ENCODE measurements at places on chromosomes 2 and 18.

DNA sequence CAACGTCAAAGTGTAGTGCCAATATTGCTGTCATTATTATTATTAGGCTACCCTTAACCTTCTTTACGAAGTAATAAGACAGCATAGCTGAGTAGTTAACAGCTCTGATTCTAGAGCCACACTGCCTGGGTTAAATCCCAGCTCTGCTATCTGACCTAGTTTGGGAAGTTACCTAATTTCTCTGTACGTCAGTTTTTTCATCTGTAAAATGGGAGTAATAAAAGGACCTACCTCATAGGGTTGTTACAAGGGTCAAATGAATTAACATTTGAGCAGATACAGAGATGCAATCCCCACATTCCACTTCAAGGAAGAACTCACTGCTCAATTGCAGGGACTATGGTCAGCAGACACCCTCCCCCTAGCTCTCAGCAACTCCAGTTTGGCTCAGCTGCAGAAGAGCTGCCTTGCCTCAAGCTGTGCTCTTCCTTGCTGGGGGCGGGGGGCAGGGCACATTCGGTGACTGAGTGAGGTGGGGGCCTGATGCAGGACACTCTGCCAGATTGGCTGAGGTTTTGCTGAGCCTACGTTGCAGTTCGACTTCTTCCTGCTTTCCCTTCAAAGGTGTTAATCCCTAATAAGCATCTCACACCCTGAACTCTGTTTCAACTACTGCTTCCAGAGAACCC is 11.0 kb upstream of the LGALSL start:
- no peak for DNase-seq

DNA sequence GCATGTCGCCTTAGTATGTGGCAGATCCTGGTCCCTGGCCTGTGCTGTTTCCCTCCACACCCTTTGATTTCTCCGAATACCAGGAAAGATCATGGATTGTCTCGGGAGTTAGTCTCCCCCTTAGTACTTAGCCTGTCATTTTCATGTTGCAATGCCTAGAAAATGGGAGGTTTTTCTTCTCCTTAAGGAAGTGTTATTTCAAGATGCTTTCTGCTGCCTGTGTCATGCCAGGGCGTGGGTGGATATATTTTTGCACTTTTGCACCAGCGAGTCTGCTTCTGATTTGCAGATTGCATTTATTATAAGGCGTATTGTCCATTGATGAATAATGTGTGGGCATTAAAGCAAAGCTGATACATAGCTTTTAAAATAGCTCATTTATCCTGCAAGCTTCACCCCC is 223.5 kb downstream of the NEDD4L start:
- no peak for DNase-seq

GRCh38 chr18:53135654-53136053 is 795.7 kb downstream of the DCC start:
- no peak for DNase-seq

- no peak for DNase-seq
Measured at GRCh38 chr18:21741312-21741561, 645 bp downstream of the MIB1 start.

DNA sequence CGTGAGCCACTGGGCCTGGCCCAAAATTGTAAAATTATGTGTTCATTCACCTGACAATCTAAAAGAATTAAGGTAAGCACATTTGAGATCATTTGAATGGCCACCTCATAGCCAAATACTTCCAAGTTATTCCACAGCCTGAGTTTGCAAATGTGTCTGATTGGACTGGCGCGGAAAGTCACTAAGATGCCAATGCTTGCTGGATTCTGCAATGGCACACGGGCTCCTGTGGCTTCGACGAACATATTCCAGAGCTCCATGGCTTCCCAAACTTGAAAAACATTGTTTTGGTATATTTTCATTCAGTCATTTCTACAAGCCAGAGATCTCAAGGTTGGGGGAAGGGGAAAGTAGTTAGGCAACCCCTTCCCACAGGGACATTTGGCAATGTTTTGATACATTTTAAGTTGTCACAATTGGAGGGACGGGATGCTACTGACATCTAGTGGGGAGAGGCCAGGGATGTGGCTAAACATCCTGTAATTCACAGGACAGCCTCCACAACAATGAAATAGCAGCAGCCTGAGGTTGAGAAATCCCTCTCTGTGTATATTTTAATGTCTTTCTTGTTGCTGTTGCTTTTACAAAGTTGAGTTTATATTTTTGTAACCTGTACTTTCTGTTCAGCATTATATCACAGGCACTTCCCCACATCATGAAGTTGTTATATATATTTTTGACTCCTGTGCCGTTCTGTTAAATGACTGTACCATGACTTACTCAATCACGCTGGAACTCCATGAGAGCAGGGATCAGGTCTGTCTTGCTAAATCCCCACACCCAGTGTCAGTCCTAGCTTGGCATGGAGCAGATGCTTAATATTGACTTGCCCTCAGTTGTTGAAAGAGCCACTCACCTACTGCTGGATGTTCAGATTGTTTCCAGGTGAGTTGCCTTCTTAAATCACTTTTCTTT is 56.9 kb downstream of the COL4A4 start:
- no peak for DNase-seq

DNA sequence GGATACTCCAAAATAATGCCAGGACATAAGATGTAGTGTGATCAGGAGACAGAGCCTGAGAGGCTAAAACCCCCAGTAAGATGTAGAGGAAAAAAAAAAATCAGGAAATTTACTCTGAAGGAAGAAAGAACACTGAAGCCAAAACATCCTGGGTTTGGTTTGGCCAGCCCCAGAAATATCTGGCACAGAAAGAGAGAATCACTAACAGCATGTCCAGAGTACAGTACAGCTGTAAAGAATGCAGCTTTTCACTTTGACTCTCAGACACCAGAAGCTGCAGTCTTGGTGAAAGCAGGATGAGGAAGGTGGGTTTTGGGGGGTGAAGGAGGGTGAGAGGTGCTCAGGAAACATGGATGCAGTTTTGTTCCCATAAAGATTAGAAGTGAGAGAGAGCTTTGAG is 1577.7 kb upstream of the ACVR2A start:
- DNase-seq: no peak

DNA sequence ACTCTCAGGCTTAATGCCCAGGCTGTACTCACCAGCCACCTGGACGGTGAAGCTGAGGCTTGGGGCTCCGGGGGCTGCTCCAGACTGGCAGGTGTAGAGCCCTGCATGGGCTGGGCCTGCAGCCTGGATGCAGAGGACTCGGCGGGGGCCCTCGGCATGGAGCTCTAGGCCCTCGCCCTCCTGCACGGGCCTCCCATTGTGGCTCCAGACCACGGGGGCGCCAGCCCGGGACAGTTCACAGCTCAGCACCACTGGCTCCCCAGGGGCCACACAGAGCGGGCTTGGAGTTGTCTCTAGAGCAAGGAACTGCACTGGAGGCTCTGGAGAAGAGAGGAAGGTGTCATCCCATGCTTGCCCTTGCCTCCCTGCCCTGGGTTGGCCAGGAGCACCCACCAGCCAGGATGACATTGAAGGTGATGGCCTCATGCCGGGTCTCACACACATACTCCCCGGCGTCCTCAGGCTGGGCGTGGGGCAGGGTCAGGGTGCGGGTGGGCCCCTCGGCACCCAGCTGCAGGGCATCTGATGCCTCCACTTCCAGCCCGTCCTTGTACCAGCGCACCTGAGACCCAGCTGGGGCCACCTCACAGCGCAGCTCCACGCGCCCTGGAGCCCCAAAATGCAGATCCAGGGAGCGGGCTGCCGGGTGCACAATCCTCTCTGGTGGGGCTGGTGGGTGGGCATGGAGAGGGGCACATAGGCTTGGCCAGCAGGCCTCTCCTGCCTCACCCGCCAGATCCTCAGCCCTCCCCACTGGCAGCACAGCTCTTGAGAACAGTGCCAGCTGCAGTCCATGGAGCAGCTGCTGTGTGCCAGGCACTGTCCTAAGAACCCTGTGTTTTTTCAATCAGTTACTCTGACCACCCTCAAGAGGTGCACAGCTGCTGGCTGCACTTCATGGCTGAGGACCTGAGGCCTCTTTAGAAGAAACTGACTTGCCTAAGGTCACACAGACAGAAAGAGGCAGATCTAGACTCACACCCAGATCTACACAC is 13.3 kb downstream of the OBSL1 start:
- DNase-seq: no peak

DNA sequence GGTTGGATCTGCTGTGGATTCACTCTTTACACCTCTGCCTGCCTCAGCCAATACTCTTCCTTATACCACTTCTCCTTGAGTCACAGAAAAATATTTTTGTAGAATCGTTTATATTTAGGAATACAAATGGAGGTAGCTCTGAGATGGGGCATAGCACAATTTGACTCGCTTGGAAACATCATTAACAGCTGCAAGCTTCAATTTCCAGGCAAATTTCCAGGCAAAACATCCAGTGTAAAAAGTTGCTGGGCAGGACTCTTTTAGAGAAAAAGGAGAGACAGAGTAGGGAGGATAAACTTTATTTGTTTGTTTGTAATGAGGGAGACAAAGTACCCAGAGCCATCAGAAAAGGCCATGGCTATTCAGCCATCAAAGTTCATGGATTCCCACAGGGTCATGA is 74.4 kb upstream of the SOX11 start:
- DNase-seq: no peak

- no peak for DNase-seq
Measured at GRCh38 chr2:153235516-153235915, 243.0 kb downstream of the RPRM start.

DNA sequence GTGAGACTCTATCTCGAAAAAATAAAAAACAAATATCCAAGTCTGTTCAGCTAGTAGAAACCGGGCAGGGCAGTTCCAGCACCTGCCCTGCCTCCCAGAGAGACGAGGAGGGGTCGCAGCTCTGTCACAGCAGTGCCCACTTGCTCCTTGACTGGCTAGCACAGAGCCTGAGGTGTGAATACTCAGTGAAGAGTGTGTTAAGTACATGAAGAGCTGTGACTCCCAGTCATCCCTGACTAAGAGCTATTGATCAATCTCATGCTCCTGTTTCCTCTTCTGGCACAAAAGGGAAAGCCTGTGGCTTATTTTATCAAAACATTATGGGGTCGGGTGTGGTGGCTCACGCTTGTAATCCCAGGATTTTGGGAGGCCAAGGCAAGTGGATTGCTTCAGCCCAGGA is 83.0 kb upstream of the FZD7 start:
- DNase-seq: no peak

- no peak for DNase-seq
Measured at GRCh38 chr2:20523073-20523798, 76.4 kb downstream of the RHOB start.

GRCh38 chr18:56606618-56607017 is 31.8 kb downstream of the TXNL1 start:
- DNase-seq: no peak

- no peak for DNase-seq
Measured at GRCh38 chr2:115609978-115610377, 1167.5 kb downstream of the DPP10 start.

DNA sequence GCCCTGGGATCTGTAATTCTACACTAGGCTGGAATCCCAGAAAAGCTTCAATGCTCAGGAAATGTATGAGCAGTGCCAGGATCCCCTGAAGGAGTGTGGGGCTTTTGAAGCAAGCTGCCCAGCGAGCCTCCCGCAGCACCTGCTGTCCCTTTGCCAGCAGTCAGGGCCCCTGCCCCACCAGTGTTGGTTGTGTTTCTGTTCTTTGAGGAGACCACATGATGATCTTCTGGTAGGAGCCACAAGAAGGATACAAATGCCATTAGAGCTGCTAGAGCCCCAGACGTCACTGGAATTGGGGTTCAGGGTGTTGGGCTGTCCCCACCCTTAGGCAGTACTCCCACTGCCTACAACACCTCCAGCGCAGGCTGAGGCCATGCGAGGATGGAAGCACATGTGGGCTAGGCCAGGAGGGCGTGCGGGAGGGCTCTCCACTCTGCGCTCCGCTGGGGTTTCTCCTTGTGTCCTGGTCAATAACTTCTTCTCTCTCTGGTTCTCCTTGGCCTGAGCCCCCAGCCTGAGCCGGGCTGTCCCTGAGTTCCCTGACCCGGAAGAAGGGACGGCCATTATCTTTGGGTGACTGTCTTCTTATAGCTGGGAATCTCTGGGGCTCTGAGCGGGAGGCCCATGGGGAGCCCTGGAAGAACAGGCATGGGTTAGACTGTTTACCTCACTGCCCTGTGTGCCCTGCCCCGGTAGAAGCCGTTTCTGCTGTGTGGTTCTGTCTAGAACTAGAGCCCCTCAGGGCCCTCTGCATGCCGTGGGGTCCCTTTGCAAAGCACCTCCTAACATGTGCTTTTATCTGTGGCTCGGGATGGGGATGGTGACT is 73.9 kb downstream of the LRRFIP1 start:
- DNase-seq: no peak

GRCh38 chr2:162070228-162070936 is 3.6 kb downstream of the DPP4 start:
- no peak for DNase-seq

- DNase-seq: no peak
Measured at GRCh38 chr2:68994864-68995263, 18.1 kb upstream of the ANTXR1 start.

DNA sequence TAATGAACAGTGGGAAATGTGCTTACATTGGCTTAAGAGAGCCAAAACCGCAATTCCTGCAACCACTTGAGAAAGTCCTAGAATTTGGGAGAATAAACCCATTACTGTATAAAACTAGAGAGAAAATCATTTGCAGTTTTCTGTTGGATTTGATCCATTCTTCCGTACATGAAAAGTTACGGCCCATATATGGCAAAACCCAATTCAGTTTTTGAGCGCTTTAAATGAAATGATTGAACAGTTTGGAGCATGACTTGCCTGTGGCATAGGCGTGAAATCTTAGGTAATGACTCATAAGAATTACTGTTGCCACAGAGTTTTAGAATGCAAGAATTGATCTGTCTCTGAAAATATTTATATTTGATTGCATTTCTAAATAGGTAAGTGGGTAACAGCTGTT is 52.0 kb downstream of the PHLPP1 start:
- no peak for DNase-seq

- DNase-seq: no peak
Measured at GRCh38 chr2:109380502-109381326, 233.1 kb downstream of the SEPTIN10 start.

GRCh38 chr2:182066400-182067087 is 80.9 kb downstream of the PPP1R1C start:
- no peak for DNase-seq

- no peak for DNase-seq
Measured at GRCh38 chr2:176088048-176088936, 4.2 kb upstream of the HOXD13 start.

GRCh38 chr2:96860065-96861029 is 2.5 kb upstream of the ANKRD39 start:
- DNase-seq: no peak

GRCh38 chr2:151525821-151526373 is 116.2 kb downstream of the RIF1 start:
- DNase-seq: no peak

GRCh38 chr2:223058952-223059716 is 7.1 kb downstream of the KCNE4 start:
- no peak for DNase-seq

- DNase-seq: no peak
Measured at GRCh38 chr18:48032876-48033789, 102.7 kb upstream of the SMAD2 start.

DNA sequence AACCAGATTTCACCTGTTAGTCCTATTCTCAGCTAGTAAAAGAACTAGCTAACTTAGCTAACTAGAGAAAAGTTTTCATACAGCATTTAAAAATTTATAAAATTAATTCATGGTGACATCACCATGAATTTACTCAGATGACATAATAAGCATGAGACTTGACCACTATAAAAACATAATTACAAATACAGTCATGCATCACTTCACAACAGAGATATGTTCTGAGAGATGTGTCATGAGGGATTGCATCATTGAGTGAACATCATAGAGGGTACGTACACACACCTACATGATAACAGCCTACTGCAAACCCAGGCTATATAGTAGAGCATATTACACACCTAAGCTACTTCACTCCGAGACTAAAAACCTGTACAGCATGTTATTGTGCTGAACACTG is 481.3 kb upstream of the CHAC2 start:
- DNase-seq: no peak
